NCI-H345 (cell line): ENCODE measurements at places on chromosomes 7 and 10.

- DNase-seq = no peak
These were observed 96.1 kb upstream of the ASAH2 start for GRCh38 chr10:50347394-50347802.

GRCh38 chr7:105567024-105567423, 14.3 kb downstream of the EFCAB10 start:
- DNase-seq = no peak

DNA sequence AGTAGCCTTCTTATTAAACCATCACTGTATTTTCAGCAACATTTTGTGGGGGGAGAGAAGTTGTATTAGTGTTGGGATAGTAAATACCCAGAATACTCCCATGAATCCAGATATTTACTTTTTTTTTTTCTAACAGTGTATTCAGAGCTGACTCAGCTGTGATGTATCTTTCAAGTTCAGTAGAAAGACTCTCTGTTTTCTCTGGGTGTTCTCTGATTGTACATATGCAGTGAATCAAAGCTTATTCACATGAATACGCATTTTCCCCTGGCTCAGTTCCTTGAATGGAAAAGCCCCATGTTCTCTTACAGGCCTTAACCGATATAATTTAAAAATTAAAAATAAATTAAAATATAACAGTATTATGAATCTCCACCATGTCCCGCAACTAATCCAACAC, 1.3 kb downstream of the TFPI2 start:
- no peak for DNase-seq

- DNase-seq = no peak
These were observed 71.1 kb upstream of the TFEC start for GRCh38 chr7:116101704-116102103.

GRCh38 chr7:145350334-145350733, 514.5 kb upstream of the TPK1 start:
- no peak for DNase-seq

GRCh38 chr7:114630201-114630990, 215.8 kb downstream of the FOXP2 start:
- peak; percentile 44 for DNase-seq

DNA sequence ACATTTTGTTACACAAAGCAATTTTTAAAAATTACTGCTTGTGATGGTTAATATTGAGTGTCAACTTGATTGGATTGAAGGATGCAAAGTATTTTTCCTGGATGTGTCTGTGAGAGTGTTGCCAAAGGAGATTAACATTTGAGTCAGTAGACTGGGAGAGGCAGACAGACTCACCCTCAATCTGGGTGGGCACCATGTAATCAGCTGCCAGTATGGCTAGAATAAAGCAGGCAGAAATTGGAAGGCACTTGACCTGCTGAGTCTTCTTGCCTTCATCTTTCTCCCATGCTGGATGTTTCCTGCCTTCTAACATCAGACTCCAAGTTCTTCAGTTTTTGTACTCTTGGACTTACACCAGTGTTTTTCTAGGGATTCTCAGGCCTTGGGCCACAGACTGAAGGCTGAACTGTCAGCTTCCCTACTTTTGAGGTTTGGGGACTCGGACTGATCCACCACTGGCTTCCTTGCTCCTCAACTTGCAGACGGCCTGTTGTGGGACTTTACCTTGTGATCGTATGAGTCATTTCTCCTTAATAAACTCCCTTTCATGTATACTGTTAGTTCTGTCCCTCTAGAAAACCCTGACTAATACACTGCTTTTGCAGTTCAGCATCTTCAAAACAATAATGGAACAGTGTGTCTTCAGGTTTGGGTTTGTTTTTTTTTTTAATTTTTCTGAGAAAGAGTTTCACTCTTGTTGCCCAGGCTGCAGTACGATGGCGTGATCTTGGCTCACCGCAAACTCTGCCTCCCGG, 244.1 kb upstream of the SEMA3C start:
- no peak for DNase-seq

GRCh38 chr10:77139252-77140160, 498.1 kb downstream of the KCNMA1 start:
- no peak for DNase-seq

DNA sequence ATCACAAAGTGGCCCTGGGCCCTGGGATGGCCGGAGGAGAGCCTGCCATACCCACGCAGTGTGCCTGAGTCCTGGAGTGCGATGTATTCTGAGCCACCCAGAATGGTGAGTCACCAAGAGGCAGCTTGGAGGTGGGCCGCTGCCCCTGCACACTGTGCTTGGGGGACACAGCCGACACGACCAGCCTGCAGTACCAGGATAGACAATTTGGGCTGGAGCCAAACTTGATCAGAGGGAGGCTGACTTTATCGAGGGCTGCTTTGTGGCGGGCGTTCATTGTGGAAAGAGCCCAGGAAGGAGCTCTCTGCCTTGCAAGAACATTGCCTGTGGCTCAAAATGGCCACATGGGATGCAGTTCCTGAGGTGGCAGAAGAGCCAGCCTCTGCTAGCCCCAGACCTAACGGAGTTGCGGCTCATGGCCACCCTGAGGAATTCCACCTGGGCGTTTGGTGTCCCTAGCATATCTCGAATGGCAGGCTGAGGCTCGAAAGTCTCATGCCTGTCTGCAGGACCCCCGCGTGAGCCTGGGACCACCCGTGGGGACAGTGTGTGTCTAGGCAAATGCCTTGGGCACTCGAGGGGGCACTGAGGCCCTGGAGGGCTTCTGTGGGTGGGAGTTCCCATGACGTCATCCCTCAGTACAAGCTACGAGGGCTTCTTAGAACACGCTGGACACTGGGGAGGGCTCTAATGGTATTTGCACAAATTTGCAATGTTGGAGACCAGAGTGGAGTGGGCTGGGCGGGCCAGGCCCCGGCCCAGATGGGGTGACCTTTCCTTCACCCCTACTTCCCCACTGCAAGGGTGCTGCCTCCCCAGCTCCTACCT, 79.7 kb downstream of the LHPP start:
- no peak for DNase-seq

GRCh38 chr10:14949291-14949690, 4.6 kb downstream of the DCLRE1C start:
- DNase-seq = no peak

GRCh38 chr10:103669243-103669929, 175.9 kb downstream of the NEURL1 start:
- DNase-seq = no peak

- DNase-seq = no peak
These were observed 2.2 kb downstream of the MAFK start for GRCh38 chr7:1532456-1533254.

GRCh38 chr7:110947408-110947807, 143.5 kb upstream of the LRRN3 start:
- no peak for DNase-seq

DNA sequence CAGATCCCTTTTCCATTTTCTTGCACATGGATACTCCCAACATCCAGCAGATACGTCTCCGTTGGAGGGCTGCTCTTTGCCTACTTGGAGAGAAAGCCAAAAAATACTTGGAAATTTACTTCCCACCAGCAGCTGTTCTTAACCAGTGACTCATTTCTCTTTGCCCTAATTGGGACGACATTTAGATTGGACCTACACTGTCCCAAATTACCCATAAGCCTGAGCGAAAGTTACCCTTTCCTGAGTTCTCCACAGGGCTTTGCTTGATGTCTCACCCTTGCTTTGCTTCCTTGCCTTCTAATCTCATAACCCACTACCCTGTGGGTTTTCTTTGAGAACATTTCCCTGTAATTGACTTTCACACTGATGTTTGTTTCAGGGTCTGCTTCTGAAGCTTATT, 48.1 kb downstream of the SAMD8 start:
- no peak for DNase-seq

DNA sequence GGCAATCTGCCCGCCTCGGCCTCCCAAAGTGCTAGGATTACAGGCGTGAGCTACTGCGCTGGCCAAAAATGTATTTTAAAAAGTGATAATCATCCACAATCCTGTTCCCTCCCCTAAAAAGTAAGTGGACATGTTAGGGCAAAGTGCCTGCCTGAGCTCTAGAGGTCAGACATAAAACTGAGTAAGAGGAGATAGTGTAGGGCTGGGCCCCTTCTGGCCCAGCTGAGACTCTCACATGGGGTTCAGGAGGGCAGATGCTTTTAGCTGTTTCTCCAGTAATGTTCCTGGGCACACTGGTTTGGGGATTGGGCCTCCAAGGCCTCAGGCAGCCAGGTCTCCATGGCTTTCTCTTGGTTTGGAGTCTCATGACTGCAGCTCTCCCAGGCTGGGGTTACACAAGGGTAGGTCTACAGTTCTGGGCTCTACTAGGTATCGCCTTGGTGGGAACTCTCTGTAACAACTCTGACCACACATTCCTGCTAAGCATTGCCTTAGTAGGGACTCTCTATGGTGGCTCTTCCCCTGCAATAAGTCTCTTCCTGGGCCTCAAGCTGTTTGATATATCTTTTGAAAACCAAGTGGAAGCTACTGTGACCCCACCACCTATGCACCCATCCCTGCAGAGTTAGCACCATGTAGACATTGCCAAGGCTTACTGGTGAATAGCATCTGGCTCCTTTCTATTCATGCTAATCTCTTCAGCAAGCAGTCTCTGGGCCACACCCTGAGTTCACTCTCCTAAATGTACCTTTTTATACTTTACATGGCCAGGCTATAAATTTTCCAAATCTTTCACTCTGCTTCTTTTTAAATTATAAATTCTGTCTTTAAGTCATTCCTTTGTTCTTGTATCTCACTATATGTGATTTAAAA, 6.9 kb upstream of the NUDCD3 start:
- no peak for DNase-seq

GRCh38 chr10:131771634-131772358, 129.0 kb upstream of the PPP2R2D start:
- no peak for DNase-seq

GRCh38 chr10:8006274-8006999, 48.1 kb upstream of the GATA3 start:
- no peak for DNase-seq

- DNase-seq = no peak
These were observed 1.4 kb upstream of the MUC17 start for GRCh38 chr7:101018271-101019167.

GRCh38 chr7:13641714-13642113, 347.8 kb downstream of the ETV1 start:
- peak; percentile 13 for DNase-seq

- no peak for DNase-seq
These were observed 89.8 kb downstream of the TMEM130 start for GRCh38 chr7:98779800-98780587.

- DNase-seq = peak; percentile 76
These were observed 421.9 kb upstream of the GALNT17 start for GRCh38 chr7:70710011-70710480.

DNA sequence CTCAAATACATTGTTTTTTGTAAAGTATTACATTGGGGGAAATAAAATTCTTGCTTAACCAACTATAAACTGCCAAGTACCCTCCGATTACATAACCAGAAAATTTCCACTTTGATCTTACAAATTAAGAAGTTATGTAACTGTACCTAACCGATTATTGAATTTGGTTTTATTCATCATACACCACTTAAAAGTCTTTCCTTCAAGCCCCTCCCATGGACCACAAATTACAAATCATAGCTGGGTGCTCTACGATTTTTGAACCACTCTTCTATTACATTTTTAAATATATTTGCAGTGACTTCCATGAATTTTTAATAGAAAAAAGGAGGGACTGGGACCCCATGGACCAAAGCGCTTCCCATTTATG, 630 bp downstream of the ZNF680 start:
- DNase-seq = no peak

DNA sequence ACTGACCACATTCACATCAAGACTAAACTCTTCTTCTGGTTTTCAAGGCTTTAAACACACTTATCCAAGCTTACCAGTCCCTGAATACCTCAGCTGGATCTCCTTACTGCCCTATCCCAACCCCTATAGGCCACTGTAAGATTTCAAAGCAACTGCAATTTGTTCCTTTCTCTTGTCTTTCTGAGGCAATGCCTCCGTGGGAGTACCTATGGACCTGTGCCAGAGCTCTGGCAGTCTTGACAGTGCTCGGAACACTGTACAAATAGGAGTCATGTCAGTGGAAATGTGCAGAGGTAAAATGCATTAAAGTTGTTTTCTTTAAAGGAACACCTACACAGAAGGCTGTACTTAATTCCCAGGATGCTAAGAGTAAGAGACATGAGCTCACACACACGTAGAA, 124.7 kb downstream of the CNOT4 start:
- DNase-seq = no peak

DNA sequence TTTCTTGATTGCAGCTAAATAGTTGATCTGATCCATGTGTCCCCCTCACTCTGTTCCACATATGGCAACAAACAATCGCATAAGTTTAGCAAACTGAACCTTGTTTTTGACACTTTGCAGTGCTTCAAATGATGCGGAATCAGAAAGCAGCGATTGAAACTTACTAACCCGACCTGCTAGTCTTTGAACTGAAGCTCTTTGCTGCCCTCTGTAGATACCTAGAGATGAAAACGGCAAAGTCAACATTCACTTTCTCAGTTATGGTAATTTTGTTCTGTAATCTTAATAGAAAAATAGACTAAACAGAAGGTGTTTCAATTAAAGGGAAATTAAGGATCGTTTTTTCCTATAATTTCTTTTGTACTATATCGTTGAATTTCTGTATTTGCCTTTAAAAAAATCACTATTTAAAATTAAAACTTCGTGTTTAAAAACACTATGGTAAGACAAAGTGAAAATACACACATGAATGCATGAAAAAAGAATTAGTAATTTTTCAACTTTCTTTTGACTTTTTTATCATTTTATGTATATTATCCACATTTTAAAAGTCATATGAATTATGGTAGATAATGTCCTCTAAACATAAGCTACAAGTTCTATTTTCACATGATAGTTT, 276.5 kb downstream of the MAGI2 start:
- peak; percentile 48 for DNase-seq

GRCh38 chr7:55242613-55243012, 122.5 kb upstream of the LANCL2 start:
- DNase-seq = no peak

DNA sequence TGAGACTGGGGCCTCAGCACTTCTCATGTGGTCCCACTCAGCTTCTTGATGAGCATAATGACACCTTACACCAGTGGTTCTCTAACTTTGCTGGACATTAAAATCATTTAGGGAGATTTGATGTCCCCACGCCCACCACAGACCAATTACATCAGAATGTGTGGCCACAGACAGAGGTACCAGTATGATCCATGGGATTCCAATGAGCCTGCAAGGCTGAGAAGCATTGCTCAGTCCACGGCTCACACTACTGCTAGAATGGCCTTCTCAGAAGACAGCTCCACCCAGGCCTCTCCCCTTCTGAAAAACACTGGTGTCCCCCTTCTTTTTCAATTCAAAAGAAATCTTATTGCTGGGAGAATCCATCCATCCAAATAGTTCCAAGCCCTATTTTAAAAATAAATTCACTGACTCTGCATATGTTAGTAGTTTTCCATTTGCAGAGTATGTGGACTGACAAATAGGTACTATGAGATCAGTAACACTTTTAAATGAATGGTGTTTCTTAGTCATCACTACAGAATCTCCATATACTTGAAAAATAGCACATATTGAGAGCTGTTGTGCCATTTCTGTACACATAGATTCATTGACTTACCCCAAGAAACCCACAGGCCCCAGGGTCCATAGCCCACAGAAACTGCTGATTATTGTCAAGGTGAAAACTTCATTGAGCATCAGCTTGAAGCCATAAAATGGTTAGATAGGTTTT, 34.5 kb upstream of the TECTB start:
- DNase-seq = no peak
